Small intestine (tissue), 16 donors: ENCODE measurements at places on chromosomes 5 and 9. TPM values are rescaled to one million over a fixed set of nuclear protein-coding genes. Genes with fewer than 3 reads are reported as not detected.

DNA sequence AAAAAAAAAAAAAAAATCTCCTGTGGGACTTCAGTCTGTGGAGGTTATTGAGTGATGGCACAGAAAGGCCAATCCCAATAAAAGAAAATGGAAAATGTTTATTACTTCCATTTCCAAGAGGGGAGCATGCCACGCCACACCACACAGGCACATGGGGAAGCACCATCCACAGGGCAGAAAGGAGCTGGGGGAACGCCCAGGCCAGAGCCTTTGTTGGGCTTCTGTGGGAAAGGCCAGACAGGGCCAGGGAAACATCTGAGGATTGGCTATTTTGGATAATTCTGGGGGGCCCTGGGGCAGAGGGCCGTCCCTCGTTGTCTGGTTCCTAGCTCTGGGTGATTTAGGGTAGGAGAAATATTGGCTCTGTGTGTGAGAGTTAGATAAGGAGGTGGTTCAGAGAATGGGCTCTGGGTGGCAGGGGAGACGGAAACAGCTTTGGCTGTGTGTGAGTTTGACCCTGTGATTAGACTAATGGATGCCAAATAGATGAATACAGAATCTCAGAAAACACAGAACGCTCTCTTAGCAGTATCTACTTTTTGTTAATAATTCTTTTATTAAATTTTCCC is 49.0 kb upstream of the ABL1 start:
- no peak for DNase-seq

- DNase-seq, result no peak
These were observed 273.1 kb downstream of the ATPSCKMT start for GRCh38 chr5:9976621-9977020.

DNA sequence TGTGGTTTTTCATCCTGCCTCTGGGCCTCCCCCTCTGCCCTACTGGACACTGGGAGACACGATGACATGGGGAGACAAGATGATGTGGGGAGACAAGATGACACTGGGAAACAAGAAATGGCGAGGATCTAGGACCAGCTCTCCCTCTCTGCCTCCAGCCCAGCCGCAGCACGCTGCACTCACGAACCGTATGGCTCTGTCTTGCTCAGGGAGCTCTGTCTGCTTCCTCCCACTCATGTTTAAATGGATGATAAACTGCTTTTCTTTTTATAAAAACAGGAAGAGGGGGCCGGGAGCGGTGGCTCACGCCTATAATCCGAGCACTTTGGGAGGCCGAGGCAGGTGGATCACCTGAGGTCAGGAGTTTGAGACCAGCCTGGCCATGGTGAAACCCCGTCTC is 73.7 kb downstream of the SPATA31D1 start:
- DNase-seq, result no peak

The UBQLN1 gene
- polyA plus RNA-seq, result 44.9 TPM

The FST gene
- not detected for polyA plus RNA-seq
